ENCODE measurements at places on chromosomes 7 and 10.

GRCh38 chr7:43631559-43631958, 48.7 kb downstream of the STK17A start:
- DNase-seq = no peak

GRCh38 chr7:91397096-91397495, 132.9 kb downstream of the FZD1 start:
- no peak for DNase-seq

DNA sequence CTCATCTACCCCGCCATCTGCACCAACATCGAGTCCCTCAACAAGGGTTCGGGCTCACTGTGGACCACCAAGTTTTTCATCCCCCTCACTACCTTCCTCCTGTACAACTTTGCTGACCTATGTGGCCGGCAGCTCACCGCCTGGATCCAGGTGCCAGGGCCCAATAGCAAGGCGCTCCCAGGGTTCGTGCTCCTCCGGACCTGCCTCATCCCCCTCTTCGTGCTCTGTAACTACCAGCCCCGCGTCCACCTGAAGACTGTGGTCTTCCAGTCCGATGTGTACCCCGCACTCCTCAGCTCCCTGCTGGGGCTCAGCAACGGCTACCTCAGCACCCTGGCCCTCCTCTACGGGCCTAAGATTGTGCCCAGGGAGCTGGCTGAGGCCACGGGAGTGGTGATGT, 34.6 kb upstream of the CDH23 start:
- no peak for DNase-seq

DNA sequence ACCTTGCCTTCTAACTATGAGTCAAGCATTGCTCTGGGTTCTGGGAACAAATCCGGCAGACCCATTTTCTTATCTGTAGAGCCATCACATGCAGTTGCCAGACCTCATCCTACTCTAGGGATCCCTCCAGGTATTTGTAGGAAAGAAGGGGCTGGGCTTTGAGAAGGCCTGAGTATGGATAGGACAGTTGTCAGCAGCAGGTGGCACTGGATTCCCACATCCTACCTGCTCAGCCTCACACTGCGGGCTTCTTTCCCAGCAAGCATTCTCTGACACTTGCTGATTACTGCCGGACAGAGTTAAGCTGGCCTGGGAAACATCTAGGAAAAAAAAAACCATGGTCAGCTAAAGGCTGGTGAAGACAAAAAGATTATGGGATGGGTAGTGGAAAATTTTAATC, 224.1 kb downstream of the CCSER2 start:
- DNase-seq = no peak

DNA sequence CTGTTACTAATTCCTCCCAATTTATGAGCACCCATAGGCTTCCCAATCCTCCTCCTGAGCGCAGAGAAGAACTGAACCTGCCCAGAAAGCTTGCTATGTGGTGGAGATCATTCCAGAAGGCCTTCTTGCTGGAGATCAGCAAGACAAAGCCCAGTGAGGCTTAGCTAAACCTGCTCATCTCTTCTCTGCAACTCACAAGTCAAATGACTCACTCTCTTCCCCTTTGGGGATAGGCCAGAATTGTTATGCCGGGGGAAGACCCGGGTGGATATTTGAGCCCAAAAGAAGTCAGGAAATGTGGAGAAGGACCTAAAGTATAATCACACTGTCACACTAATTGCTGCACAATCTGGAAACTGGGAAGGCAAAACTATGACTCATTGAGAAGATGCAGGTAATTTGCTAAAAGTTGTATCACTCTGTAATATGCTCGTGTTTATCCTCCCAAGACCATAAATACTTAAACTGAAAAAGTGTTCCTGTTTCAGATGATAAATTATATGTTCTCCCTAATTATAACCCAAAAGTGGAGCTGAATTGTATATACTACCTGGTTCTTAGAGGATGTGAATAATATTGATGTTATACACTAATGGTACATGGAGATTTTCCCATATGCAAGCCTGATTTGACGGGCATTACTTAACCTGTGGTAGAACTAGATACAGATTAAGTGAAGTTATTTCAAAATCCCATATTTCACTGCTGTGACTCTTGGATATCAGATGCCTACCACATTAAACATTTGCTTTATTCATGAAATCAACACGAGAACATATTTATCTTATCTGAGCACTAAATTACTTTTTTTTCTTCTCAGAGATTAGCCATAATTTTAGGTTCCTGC, 6.4 kb downstream of the NEBL start:
- no peak for DNase-seq

GRCh38 chr7:149202831-149203231, 7.5 kb downstream of the ZNF282 start:
- no peak for DNase-seq

DNA sequence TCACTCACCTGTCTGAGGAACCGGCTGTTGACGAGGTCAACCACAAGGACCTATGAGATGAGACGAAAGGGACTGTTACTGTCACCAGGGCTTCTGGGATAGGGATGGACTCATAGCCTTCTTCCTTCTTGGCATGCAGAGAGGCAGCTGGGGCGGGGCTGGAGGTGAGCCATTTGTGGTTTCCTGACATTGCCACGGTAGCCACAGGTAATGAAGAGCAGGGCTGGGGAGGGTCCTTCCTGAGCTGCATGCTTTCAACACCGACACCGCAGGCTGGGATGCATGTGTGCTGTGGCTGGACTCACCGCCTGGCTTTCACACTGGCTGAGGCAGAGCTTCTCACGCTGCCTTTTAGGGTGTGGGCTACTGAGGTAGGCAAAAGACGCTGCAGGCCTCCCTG, 46.4 kb upstream of the MKRN1 start:
- no peak for DNase-seq

DNA sequence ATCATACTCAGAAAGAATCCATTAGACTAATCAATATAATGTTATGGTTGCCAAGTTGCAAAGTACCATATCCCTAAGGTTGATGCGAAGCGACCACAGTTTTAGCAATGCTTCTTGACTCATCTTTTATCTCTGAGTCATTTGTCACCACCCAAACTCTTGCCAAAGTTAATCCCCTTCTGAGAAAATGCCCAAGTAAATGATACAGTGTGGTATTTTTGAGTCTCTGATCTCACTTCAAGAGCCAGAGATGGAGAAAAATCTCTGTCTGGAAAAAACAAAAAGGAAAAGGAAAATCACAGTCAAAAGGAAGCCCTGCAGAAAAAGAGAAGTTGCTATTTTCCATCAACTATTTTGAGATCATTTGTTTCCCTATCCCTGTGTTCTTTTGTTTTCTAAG, 26.7 kb upstream of the OTUD1 start:
- no peak for DNase-seq

DNA sequence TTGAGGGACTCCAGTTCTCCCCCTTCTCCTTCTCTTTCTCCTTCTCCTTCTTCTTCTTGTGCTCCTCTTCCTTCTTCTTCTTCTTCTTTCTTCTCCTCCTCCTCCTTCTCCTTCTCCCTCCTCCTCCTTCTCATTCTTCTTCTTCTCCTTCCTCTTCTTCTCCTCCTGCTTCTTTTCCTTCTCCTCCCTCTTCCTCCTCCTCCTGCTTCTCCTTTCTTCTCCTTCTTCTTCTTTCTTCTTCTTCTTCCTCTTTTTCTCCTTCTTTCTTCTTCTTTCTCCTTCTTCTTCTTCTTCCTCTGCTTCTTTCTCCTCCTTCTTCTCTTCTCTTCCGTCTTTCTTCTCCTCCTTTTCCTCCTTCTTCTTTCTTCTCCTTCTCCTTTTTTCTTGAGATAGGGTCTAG, 25.6 kb upstream of the LIMK1 start:
- no peak for DNase-seq
